ENCODE measurements at places on chromosomes 1 and 21. TPM values are rescaled to one million over a fixed set of nuclear protein-coding genes. Genes with fewer than 3 reads are reported as not detected.

Gene PTGFRN
- 15.7 TPM for total RNA-seq

Gene DISC1
- total RNA-seq = 0.27 TPM

Gene HMCN1
- total RNA-seq = 0.01 TPM

Gene KAZN
- 3.4 TPM for total RNA-seq

Gene CD52
- total RNA-seq = not detected

Gene ADSS2
- 48.2 TPM for total RNA-seq

Gene CAPN8
- total RNA-seq = 1.1 TPM

Gene BTBD8
- total RNA-seq = 0.84 TPM

Gene TRAF3IP3
- total RNA-seq = not detected

Gene SRGAP2C
- total RNA-seq = 7.4 TPM

Gene GPR37L1
- total RNA-seq = 0.21 TPM

Gene GBP4
- not detected for total RNA-seq

Gene OPRD1
- total RNA-seq = 0.02 TPM

Gene CTTNBP2NL
- 7.4 TPM for total RNA-seq

Gene DISP3
- total RNA-seq = 0.20 TPM

Gene MFSD2A
- total RNA-seq = 4.5 TPM

Gene OXCT2
- total RNA-seq = 0.49 TPM

Gene S100A1
- 0.75 TPM for total RNA-seq

Gene HPCAL4
- total RNA-seq = 0.34 TPM

Gene SYPL2
- 0.10 TPM for total RNA-seq

Gene DRAXIN
- 0.10 TPM for total RNA-seq

Gene UBXN10
- total RNA-seq = not detected

Gene HYI
- 10.1 TPM for total RNA-seq

Gene KIF17
- 1.6 TPM for total RNA-seq

Gene CLK2
- total RNA-seq = 24.9 TPM

Gene OR2L8
- not detected for total RNA-seq

Gene ITSN1
- 20.7 TPM for total RNA-seq

Gene CFHR5
- total RNA-seq = not detected

Gene TNNT2
- total RNA-seq = 0.39 TPM

Gene SLC45A1
- 7.0 TPM for total RNA-seq

Gene TDRD10
- total RNA-seq = 0.16 TPM

Gene UFC1
- total RNA-seq = 85.6 TPM

Gene CHODL
- total RNA-seq = not detected

Gene RXFP4
- not detected for total RNA-seq

Gene UBIAD1
- 14.8 TPM for total RNA-seq

Gene E2F2
- 2.5 TPM for total RNA-seq

Gene SH2D1B
- total RNA-seq = 0.10 TPM

Gene AMY1C
- total RNA-seq = not detected

Gene WNT9A
- 8.5 TPM for total RNA-seq

Gene HAPLN2
- total RNA-seq = not detected

Gene MROH7
- total RNA-seq = not detected

Gene PALMD
- total RNA-seq = 0.46 TPM

Gene KRTAP19-8
- total RNA-seq = not detected

Gene PLA2G2C
- total RNA-seq = not detected
